ENCODE measurements at places on chromosomes 2 and 18. TPM values are rescaled to one million over a fixed set of nuclear protein-coding genes. Genes with fewer than 3 reads are reported as not detected.

Gene BOLL
- total RNA-seq = 13.9 TPM

- H3K36me3 ChIP-seq = no peaks in the 10 kb centered on the region
- no peaks in the 10 kb centered on the region for H3K27me3 ChIP-seq
- DNase-seq = no peak
- H3K27ac ChIP-seq = no peak overlapping the region
- no peaks in the 10 kb centered on the region for H3K4me1 ChIP-seq
These were observed 323.3 kb upstream of the ZNF521 start for GRCh38 chr18:25675123-25675850.

- H3K4me3 ChIP-seq = no peak overlapping the region
- no peaks in the 10 kb centered on the region for H3K36me3 ChIP-seq
These were observed 34.5 kb downstream of the SCRN3 start for GRCh38 chr2:174430066-174430465.

- H3K27ac ChIP-seq = no peak overlapping the region
- no peaks in the 10 kb centered on the region for H3K4me1 ChIP-seq
- no peaks in the 10 kb centered on the region for H3K27me3 ChIP-seq
These were observed 33.6 kb downstream of the KIDINS220 start for GRCh38 chr2:8803658-8804379.

DNA sequence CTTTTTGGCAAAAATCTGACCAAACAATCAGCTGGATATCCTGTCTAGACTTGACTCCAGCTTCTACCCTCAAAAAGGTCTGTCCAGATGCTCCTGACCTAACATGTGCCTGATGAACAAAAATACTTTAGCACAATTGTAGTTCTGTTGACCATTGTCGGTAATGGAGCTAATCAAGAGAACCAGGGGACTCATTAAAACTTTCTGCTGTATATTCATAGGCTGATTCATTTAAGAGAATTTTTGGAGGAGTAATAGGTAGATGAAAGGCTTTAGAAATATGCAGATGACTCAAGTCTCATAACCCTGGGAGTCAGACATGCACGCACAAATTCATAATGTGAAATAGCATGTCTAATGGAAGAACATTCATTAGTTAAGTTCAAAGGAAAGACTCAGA lies 514.2 kb downstream of the TXNL1 start:
- H3K4me1 ChIP-seq = no peaks in the 10 kb centered on the region
- H3K27me3 ChIP-seq = no peaks in the 10 kb centered on the region
- no peaks in the 10 kb centered on the region for H3K36me3 ChIP-seq
- H3K27ac ChIP-seq = no peak overlapping the region

Gene TMEM17
- 2.6 TPM for total RNA-seq

- no peak for DNase-seq
- no peak overlapping the region for H3K4me3 ChIP-seq
- no peaks in the 10 kb centered on the region for H3K36me3 ChIP-seq
These were observed 36.9 kb downstream of the TBC1D8 start for GRCh38 chr2:101114268-101114783.

- no peak overlapping the region for H3K4me3 ChIP-seq
- H3K27me3 ChIP-seq = no peaks in the 10 kb centered on the region
- no peak for DNase-seq
- no peaks in the 10 kb centered on the region for H3K4me1 ChIP-seq
- H3K36me3 ChIP-seq = no peaks in the 10 kb centered on the region
These were observed 42.1 kb downstream of the INSIG2 start for GRCh38 chr2:118130385-118130784.

GRCh38 chr18:45173799-45174519 lies 441.3 kb upstream of the SLC14A2 start:
- DNase-seq = no peak
- H3K27ac ChIP-seq = no peak overlapping the region
- no peaks in the 10 kb centered on the region for H3K4me1 ChIP-seq
- H3K4me3 ChIP-seq = no peak overlapping the region

Gene PRSS56
- not detected for total RNA-seq

DNA sequence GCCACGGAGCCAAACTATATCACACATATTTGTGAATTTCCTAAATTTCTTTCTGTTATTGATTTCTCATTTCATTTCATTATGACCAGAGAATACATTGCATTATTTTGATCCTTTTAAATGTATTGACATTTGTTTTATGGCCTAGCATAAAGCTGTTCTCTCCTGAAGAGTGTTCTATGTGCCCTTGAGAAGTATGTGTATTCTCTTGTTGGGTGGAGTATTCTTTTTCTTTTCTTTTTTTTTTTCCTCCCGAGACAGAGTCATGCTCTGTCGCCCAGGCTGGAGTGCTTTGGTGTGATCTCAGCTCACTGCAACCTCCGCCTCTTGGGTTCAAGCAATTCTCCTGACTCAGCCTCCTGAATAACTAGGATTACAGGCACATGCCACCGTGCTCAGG lies 5.2 kb downstream of the HAUS1 start:
- no peaks in the 10 kb centered on the region for H3K4me1 ChIP-seq
- no peak for DNase-seq
- no peaks in the 10 kb centered on the region for H3K36me3 ChIP-seq
- no peak overlapping the region for H3K4me3 ChIP-seq
- H3K27me3 ChIP-seq = no peaks in the 10 kb centered on the region

Gene PAX8
- total RNA-seq = 1.0 TPM

Gene ASB18
- not detected for total RNA-seq
